Endothelial cell of umbilical vein (primary cell): ENCODE measurements at places on chromosomes 16 and 17. TPM values are rescaled to one million over a fixed set of nuclear protein-coding genes. Genes with fewer than 3 reads are reported as not detected.

Gene KRT222
- not detected in 2 replicates for total RNA-seq

Gene ATP2A1
- 2.3 and 2.5 TPM in 2 replicates for total RNA-seq

DNA sequence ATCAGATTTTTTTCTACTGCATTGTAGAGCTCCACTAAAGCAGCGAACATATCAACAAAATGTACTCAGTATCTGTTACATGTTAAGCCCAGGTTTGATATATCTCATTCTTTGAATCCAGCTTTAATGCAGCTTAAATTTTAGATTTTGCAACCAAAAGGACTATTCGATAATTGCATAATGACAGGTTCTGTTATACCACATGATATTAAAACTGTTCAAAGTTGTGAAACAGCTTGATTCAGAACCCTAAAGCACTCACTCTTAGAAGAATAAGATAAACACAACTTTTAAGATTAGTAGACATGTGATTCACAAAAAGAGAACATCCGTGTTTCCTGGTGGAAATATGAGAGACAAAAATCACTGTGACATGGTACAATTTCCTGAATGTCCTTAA lies 427.9 kb downstream of the CDH11 start:
- no peak for DNase-seq

Gene SEZ6
- total RNA-seq, result not detected in 2 replicates

DNA sequence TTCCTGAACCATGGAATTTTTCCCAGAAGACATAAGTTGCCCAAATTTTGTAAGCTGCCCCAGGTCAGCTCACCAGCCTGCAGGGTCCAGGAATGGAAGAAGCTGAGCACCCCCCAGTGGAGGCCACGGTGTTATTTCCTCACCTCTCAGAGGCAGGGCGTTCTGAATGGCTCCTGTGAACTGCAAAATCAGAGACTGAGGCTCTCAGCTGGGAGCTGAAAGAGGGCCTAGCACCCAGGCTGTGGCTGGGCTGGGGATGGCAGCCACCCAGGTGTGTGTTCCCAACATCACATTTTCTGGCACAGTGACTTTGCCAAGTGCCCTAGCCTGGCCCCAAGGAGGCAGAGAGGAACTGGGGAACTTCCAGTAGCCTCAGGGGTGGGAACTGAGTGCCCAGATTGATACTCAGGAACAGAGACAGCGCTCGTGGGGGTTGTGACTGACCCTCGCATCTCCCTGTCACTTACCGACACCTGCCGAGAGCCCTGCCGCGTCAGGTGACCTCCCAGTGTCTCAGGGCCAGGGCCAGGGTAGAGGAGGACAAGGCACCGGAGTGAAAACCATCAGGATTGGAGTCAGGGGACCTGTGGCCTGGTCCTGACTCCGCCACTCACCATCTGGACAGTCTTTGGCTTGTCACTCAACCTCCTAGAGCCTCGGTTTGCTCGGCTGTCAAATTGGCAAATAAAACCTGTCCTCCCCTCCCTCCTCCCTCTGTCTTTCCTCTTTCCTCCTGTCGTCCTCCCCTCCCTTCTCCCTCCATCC lies 11.3 kb downstream of the CACNG4 start:
- no peak for DNase-seq

Gene CLEC19A
- total RNA-seq, result not detected in 2 replicates

Gene FASN
- 351 and 360 TPM in 2 replicates for total RNA-seq

DNA sequence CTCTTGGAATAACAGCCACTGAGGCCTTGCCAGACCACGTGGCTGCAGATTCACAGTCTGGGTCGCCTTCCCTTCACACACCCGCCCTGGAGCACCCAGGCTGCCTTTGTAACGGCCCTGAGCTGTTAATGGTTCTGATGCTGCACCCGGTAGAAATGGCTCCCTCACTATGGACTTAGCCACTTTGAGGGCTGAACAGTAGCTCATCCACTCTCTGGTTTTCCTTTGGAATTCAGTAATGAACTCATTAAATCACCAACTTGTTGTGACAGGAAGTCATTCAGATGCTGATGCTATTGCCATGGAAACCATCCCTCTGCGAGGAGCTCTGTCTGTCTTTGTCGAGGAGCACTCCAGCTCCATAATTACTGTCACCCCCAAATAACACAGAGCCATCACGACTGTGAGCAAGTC lies 59.2 kb downstream of the CDK5R1 start:
- no peak for DNase-seq

Gene KRT25
- not detected in 2 replicates for total RNA-seq

DNA sequence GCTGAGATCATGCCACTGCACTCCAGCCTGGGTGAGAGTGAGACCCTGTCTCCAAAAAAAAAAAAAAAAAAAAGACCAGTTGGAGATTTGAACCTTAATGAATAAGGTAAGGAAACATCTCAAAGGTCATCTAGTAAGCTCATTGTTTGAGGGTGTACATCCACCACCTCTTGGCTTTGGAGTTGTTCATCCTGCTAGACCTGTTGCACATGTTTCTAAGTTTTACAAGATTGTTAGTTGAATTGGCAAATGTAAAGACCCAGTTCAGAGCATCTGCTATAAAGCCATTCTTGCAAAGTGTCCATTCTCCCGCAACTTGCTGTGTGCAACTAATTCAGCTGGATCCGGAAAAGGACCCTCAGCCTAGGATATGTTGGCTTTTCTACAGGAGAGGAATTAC lies 1.5 kb downstream of the PSMD7 start:
- no peak for DNase-seq

GRCh38 chr17:75289832-75290337 lies 652 bp upstream of the SLC25A19 start:
- DNase-seq, result peak; percentile 71

DNA sequence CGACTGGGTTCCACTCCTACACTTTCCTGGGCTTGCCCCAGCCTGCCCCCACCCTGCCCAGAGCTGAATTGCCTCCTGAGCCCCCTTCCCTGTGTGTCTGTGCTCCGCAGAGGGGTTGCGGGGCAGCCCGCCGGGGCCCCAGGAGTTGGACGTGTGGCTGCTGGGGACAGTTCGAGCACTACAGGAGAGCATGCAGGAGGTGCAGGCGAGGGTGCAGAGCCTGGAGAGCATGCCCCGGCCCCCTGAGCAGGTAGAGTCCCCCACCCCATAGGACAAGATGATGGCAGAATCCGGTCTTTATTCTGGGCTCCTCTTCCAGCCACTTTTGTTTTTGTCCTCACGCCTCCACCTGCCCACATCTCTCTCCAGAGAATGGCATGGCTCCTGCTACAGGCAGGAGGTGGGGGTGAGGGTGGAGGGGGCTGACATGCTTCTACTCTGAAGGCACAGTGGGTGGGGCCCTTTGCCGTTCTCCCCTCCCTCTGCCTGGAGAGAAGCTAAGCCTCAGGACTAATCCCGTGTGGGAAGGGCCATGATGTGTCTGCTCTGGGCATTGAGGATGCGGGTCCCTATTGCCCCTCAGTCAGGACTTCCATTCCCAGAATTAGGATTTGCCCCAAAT lies 3.5 kb downstream of the ACBD4 start:
- DNase-seq, result no peak

DNA sequence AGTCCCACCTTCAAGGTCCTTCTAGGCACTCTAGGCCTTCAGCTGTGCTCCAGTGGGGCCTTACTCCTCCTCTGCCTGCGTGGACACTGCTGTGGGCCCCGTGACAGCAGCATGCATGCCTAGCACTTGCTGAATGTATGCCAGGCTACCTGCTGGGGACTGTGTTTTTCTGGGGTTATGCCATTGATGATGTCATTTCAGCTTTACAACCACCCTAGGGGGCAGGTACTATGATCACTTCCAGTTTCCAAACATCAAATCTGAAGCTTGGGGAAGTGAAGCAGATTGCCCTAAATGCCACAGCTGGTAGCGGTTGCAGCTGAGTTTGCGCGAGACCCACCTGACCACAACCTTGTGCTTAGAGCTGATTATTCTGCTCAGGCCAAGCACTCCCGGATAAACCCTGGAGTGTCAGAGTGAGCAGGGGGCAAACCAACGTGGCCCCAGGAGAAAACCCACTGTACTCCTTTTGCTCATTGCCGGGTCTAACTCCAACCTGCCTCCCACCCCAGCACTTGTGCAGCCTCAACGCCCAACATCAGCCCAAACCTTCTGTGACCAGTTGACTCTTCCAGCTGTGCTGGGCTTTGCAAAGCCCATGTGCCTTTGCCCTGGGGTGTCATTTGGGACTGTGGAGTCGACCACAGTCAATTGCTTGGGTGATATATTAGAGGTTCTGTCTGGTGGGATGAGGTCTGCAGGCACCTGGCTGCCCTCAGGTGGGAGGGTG lies 168.4 kb downstream of the ENGASE start:
- DNase-seq, result no peak

DNA sequence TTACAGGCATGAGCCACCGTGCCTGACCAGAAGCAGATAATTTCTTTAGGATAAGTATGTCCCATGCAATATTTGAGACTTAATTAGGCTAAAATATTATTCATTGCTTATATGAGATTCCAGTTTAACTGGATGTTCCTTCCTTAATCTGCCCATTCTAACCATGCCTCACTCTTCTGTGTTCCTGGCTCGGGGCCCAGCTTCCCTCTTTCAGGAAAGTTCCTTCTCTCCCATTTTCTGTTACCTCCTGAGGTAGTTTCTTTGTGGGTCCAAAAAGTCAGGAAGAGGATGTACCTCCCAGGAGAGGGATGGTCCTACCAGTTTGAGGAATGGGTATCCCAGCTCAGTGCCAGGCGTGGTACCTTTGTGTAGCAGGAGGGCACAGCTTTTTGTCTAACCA lies 23.3 kb downstream of the UNK start:
- no peak for DNase-seq
